ENCODE measurements at places on chromosomes 7 and 10.

- no peak for DNase-seq
Measured at GRCh38 chr7:82625377-82625776, 181.8 kb upstream of the CACNA2D1 start.

GRCh38 chr10:10294881-10295529, 722.7 kb upstream of the CELF2 start:
- DNase-seq, result no peak

DNA sequence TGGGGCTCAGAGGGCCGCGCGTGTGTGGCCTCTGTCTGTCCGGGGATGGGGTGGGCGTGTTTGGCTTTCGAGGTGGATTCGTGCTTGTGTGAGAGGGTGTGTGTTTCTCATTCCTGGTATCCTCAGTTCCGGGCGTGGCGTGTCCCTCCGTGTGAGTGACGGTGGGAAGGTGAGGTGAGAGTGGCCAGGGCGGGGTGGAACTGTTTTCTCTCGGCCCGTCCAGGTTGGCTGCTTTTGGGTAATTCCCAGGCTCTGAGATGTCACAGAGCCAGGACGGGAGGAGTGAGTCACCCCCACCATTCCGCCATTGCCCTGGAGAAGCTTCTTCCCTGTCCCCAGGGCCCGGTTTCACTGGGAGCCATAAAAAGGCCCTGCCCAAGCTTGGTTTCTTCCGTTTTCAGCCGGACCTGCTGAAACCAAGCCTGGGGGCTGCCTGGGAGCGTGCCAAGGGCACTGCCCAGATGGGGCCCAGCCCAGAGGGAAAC, 21.3 kb upstream of the CLDN4 start:
- no peak for DNase-seq

- DNase-seq, result no peak
Measured at GRCh38 chr7:75955331-75955955, 39.0 kb downstream of the TMEM120A start.

GRCh38 chr7:16396766-16397500, 24.4 kb downstream of the CRPPA start:
- DNase-seq, result no peak

GRCh38 chr10:69869291-69869961, 67.7 kb downstream of the COL13A1 start:
- no peak for DNase-seq

- no peak for DNase-seq
Measured at GRCh38 chr10:34737772-34738169, 77.3 kb downstream of the PARD3 start.

DNA sequence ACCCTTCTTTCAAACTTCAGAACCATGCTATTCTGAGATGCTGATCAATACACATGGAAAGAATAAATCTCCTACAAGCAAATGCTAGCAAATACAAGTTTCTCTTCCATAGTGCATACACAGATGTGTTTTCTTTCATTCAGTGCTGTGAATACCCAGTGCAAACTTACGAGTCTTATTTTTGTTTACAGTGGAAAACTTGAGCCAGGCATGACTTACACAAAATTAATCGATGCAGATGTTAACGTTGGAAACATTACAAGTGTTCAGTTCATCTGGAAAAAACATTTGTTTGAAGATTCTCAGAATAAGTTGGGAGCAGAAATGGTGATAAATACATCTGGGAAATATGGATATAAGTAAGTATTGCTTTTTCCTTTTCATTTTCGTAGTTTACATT, 48.8 kb downstream of the PNLIPRP3 start:
- DNase-seq, result no peak

- DNase-seq, result no peak
Measured at GRCh38 chr7:21543528-21544302, 876 bp downstream of the DNAH11 start.

DNA sequence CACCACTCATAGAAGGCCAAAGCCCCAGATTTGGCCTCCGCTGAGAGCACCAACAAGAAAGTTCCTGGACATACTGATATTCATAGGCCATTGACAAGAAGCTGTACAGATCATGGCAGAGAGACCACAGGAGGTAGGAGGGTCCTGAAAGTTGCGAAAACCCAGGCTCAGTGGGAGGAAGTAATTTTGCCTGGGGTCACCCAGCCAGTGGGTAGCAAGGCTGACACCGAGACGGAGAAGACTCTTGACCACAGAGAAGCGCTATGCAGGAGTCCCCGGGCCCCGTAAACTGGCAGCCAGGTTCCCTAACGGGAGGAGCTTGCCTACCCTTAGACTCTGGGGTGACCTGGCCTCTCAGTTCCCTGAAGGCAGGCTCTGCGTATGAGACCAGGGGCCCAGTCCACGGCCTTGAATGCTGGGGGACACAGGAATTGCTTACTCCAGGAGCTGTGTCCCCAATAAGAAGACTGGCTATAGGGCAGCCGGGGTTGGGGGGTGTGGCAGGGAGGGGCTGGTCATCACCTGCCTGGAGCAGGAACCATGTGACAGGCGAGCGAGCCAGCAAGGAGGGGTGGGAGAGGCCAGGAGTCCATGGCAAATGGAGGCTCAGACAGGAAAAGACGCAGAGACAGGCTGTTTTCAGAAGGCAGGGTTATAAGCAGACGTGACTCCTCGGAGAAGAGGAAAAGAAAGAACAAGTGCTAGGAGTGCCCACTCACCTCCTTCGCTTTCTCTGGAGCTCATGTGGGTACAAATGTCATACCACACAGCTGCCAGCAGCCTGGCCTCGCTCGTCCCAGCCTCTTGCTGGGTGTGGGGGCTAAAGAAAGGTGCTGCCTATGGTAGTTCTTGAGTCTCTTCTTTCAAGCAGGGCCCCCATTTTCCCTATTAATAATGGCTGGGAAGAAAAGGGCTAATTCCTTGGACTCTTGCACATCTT, 24.6 kb upstream of the NPFFR1 start:
- DNase-seq, result no peak

- DNase-seq, result no peak
Measured at GRCh38 chr10:112510384-112510783, 63.4 kb downstream of the VTI1A start.

- DNase-seq, result no peak
Measured at GRCh38 chr7:74525881-74526280, 72.2 kb downstream of the GTF2IRD1 start.

GRCh38 chr7:104946338-104946737, 67.7 kb upstream of the KMT2E start:
- no peak for DNase-seq

- DNase-seq, result no peak
Measured at GRCh38 chr10:2791774-2792443, 275.4 kb upstream of the PFKP start.
